ENCODE measurements at places on chromosomes 6 and 20.

DNA sequence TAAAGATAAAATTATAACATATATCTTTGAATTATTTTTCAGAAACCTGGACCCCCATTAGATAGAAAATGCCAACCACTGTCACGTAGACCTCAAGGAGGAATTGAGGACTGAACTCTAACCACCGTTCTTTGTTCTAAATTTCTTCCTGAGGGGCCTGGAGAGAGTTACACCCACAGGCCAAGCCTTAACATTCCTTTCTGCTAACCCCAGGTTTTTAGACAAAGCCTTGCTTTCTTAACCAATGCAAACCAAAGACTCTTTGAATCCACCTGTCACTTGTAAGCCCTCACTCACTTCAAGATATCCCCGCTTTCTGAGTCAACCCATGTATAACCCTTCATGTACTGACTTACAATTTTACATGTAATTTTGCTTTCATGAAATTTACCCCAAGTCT lies 41.0 kb downstream of the SNX14 start:
- no peak for DNase-seq

DNA sequence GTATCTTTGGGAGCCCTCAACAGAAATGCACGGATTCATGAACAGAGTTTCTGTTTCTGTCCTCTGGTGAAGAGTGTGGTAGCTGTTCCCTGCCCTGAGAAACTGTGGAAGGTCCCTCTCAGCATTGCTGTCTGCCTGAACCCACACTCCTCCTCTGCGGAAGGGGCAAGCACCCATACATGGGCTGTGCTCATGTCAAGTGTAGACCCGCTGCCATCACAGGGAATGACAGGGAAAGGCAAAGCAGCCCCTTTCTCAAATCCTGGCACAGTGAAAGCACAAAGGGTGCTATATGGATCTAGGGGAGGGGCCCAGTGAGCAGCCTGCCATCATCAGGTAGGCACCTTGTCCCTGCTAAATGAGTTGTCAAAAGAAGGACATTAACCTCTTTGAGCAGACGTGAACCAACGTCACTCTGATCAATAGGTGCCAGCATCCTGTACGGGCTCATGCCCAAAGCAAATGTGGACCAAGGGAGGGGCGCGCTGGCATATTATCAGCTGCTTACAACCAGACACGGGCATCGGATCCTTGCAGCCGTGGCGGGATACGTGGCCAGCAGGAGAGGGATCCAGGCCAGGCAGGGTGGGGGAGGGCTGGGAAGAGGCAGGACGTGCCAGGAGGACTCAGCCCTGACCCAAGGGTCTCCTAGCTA lies 231.2 kb upstream of the PMEPA1 start:
- no peak for DNase-seq

GRCh38 chr20:20710443-20711315 lies 1.8 kb downstream of the RALGAPA2 start:
- DNase-seq, result peak; percentile 38

DNA sequence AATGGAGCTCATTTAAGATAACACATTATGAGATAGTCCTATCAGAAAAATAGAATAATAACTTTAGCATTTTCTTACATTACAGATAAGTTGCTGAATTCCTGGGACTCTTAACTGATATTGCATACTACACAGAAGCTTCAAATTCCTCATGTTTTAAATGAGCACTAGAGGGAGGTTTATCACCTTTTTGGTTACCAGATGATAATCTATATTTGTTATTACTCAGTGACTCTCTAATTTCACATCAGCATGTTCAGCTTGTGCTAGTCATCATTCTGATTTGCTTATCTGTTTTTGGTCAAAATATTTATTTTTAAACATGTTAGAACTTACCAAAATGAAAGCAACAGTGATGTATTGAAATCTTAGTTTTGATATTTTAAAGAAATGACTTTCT lies 20.5 kb upstream of the GJA10 start:
- no peak for DNase-seq

DNA sequence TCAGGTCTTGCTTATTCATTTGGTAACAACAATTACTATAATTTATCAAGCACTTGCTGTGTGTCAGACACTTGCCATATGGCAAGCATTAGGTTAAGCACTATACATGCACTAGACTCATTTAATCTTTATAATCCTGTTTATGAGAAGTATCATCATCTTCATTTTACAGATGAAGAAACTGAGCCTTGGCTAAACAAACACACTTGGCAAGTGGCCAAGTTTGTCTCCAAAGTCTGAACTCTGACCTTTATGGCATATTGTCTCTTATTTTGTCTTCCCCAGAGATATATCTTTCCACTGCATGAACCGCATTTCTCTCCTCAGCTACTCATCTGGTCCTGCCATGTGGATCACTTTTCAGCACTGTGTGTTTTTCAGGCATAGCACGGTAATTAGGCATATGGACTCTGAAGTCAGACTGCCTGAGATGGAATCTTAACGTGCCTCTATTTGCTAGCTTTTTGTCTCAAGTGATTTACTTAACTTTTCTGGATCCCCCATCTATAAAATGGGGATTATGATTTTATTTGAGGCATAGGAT lies 4.7 kb downstream of the ADGRF5 start:
- no peak for DNase-seq

GRCh38 chr20:57479196-57479595 lies 45.7 kb downstream of the CTCFL start:
- no peak for DNase-seq

GRCh38 chr6:34928695-34929094 lies 39.6 kb downstream of the ANKS1A start:
- DNase-seq, result no peak

DNA sequence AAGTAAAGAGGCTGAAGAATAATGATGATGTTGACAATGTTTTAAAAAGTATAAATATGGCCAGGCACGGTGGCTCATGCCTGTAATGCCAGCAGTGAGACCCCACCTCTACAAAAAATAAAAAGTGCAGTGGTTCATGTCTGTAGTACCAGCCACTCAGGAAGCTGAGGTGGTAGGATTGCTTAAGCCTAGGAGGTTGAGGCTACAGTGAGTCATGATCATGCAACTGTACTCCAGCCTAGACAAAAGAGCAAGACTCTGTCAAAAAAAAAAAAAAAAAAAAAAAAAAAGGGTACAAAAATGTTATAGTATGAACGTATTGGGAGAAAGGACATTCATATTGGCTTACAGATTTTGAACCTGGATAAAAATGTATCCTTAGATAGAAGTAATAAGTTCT lies 543.1 kb upstream of the IRAK1BP1 start:
- DNase-seq, result no peak

DNA sequence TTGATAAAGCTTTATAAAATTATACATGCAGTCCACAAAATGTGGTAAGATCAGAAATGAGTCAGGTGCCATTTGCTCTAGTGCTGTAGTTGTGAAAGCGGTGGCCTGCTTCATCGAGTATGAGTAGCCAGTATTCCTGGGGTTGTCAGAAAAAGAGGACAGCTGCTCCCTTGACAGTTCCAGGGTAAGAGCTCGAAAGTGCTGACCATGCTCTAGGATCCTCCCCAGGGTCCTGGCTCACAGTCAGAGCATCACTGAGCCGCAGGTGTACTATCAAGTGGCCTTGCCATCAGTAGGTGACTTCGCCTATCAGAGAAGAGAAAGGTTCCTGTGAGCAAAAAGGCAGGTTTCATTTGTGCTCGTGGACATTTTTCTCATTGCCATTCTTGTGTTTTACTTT lies 3.6 kb downstream of the BTBD3 start:
- no peak for DNase-seq

DNA sequence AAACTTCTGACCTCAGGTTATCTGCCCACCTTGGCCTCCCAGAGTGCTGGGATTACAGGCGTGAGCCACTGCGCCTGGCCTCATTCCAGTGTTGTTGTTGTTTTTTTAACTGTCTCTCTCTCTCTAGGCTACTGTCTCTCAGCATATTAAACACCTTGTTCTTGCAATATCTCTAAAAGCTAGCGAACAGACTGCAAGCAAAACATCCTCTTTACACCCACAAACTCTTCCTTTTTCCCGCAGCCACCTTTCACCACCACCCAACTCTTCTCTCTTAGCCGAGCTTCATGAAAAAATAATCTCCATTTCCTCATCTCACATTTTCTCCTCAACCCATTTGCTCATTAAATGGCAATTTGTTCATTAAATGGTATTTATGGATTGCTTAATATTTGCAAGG lies 45.5 kb downstream of the SGK1 start:
- DNase-seq, result peak; percentile 27

DNA sequence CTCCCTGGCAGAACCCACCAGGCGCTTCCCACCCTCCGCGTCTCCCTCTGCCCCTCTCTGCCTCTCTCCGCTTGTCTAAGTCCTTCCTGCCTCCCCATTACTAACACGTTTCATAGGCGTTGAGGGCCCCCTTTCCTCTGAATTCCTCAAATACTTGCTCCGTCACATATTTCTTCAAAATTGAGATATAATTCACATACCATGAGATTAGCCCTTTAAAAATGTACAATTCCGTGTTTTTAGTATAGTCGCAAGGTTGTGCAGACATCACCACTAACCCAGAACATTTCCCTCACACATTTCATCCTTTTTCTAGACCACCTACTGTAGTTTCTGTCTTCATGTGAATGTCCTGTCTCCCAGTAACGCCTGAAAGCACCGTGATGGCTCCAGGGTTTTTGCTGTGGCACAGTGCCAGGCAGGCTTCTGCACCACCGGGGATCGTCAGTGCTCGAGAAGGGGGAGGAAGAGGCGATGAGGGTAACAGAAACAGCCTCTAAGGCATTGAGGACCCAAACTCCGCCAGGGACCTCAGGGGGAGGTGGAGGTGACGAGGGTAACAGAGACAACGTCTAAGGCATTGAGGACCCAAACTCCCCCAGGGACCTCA lies 141.9 kb upstream of the SNX9 start:
- DNase-seq, result no peak

DNA sequence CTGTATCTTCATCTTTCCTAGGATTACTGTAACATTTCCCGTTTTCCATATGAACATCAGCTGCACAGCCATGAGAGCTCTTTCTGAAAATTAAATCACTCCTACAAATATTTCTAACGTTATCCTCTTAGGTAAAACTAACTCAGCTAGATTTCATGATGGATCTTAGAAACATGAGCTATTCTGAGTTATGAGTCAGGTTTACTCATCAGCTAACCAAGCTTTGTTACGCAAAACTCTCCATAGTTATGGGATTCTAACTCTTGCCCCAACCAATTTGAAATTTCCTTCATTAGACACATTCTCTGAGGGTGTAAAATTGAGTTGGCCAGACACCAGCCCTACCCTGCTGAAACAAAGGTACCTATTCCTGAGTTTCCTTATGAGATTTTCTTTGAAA lies 14.0 kb downstream of the DEFB110 start:
- no peak for DNase-seq

GRCh38 chr6:108627692-108628550 lies 67.2 kb downstream of the FOXO3 start:
- no peak for DNase-seq

DNA sequence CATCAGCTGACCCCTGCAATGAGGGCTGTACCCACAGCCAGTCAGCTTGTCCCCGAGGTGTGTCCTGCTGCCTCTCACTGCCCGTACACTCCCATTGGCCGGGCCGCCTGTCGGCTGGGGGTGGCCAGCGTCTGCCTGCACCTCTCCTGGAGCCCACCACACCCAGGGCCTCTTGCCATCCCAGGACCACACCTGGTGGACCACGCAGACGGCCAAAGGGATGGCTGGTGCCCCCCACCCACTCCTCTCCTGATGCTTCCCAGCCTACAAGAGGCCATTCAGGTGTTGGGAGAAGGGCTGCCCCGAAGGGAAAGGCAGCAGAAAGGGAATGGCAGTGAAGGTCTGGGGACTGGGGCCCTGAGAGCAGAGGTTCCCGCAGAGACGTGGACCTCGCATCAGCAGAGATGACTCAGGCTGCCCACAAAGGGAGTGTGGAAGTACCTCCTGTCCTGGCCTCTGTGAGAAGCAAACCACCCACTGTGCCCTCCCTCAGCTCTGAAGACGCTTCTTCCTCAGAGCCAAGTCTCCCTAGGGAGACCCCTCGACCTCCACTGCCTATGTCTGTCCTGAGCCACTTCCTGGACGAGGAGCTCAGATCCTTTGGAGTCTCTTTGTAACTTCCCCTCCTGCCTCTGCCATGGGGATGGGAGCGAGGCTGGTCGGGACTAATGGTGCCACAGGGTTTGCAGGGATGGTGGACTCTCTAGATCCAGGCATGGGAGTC lies 60.9 kb downstream of the PYGB start:
- DNase-seq, result no peak

- DNase-seq, result no peak
Observed at GRCh38 chr20:18983796-18984195, 170.2 kb downstream of the SCP2D1 start.

- DNase-seq, result no peak
Observed at GRCh38 chr20:49785852-49786175, 26.8 kb upstream of the SLC9A8 start.

DNA sequence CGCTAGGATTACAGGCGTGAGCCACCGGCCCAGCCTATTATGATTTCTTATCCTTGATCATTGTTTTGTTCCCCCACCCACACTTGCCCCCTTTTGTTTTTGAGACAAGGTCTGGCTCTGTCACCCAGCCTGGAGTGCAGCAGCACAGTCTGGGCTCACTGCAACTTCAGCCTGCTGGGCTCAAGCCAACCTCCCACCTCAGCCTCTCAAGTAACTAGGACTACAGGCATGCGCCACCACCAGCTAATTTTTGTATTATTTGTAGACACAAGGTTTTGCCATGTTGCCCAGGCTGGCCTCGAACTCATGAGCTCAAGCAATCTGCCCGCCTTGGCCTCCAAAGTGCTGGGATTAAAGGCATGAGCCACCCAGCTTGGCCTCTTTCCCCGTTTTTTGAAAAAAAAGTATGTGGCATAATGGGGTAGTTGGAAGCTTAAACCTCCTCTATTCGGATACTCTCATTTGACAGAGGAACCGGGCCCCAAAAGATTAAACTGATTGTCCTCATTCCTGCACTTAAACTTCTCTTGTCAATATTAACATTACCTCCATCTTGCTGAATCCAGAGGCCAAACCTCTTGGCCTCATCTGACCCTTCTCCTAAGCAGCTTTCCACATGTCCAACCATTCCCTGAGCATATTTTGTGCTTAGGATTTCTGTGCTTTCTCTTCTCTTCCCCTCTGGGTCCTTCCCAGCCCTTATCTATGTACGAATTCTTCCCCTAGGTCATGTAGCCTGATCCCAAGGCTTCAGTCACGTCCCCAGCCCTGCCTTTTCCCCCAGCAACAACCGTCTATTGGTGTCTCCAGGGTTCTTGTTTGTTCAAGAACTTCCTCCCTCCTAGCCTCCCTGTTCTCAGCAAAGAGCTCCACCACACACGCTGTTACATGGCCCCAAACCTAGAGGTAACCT lies 6.1 kb upstream of the EZR start:
- no peak for DNase-seq

DNA sequence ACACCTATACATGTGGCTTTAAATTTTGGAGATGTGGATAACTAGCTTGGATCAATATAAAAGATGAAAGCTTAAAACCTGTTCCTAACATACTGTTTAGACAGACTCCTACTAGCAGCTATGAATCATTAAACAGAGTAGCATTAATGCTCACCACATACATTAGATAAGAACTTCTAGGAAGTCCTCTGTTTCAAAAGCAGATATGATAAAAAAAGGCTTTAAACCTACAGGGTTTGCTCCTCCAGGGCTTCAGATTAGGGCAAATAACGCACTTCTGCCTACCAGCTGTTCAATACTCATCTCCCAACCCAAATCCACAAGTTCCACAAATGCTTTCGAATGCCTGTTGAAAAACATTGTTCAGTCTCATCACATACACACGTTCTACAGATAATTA lies 1.5 kb downstream of the REPS1 start:
- no peak for DNase-seq

- no peak for DNase-seq
Observed at GRCh38 chr20:61460261-61461052, 208.4 kb downstream of the CDH4 start.

- DNase-seq, result no peak
Observed at GRCh38 chr6:16669227-16669626, 92.0 kb downstream of the ATXN1 start.
